ENCODE measurements at places on chromosomes 1 and 21. TPM values are rescaled to one million over a fixed set of nuclear protein-coding genes. Genes with fewer than 3 reads are reported as not detected.

The ELAPOR1 gene
- total RNA-seq = 0.21 TPM

The B3GALT2 gene
- total RNA-seq = not detected

DNA sequence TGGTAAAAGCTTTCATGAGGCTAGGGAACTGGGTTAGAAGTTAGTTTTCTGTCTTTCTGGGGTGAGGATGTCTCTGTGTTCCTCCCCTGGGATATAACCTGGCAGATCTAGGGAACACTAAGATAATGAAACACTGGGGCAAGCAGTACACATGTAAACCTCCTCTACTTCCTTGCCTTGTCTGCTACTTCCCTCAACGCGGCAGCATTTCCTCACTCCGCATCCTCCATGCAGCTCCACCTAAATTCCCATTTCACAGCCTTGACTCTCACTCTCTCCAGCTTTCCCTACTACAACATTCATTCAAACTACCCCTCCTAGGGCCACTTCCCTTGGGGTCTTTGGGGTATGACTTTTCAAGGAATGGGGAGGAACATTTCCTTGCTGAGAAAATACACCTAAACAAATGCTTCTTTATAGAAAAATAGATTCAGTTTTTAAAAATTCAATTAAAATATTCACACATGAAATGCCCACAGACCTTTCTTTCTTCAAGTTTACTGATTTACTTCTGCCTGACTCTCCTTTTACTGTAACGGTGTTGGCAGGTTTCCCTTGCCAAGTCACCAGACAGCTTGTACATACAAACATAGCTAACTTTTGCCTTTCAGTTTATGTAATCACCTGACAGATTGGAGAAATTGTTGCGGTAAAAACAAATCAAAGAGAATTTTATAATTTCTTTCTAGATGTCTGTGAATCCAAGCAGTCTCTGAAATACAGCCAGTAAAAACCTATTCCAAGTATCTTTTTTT is 90.1 kb downstream of the TNFSF18 start:
- DNase-seq = no peak

- no peak for DNase-seq
Observed at GRCh38 chr1:172818841-172819527, 160.1 kb downstream of the FASLG start.

DNA sequence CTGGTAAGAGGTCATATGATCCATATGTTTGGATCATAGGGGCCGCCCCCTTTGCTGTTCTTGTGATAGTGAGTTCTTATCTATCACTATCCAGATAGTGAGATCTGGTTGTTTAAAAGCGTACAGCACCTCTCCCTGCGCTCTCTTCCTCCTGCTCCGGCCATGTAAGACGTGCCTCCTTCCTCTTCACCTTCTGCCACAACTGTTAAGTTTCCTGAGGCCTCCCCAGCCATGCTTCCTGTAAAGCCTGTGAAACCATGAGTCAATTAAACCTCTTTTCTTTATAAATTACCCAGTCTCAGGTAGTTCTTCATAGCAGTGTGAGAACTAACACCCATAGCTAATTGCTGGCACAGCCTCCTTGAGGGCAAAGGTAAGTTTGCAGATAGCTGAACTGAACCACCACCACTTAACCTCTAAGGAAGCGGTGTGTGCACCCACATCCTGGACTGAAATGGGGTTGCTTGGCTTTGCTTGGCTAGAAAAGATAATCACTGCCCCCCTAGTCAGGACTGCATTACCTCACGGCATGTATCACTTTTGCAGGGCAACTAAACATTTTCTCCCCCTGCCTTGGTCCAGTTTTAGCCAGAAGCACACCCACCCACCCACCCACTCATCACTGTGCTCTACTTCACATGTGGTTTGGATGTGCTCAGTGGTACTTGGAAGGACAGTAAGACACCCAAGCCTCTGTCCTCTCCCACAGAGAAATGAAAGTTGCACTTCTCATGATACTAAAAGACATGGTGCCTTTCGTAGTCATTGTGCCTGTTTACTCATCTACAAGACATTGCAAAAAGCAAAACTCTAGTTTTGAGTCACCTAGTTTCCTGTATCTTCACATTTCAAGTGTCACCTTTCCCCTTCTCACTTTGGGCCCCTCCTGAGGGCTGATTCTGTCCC is 23.1 kb upstream of the PTAFR start:
- no peak for DNase-seq

DNA sequence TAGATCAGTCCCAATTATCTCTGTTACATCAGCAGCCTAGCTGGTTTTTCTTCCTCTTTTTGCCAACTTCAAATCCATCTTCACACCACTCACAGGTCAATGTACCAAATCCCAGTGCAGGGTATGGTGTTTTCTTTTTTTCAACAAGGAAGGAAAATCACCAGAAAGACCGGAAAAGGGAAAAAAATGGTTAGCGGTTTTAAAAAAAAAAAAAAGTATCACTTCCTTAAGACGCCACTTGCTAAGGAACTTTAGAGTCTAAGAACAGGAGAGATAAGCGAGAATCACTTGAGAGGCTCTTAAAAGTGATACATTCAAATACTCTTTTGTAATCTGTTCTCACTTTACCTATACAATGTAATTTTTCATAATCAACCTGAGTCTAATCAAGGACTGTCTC is 3.1 kb upstream of the OR10J1 start:
- no peak for DNase-seq

- no peak for DNase-seq
Observed at GRCh38 chr1:54314696-54315095, 91.5 kb downstream of the SSBP3 start.

The VCAM1 gene
- total RNA-seq = 37.1 TPM

DNA sequence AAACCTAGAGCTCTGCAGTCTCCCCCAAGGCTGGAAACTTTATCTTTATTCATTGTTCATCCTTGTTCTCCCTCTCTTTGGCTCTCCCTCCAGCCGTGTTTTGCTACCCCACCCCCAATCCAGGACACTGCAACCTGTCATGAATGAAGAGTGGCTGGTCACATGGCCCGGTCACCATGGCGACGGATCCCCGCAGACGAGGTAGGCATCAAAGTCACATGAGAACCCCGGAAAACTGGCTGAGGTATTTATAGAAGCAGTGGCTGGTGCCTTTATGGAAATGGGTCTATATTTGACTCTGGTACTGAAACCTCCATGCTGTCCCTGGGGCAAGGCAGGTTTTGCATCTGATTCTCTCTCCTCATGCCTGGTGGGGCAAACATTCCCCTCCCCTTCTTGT is 13.4 kb upstream of the SLC6A17 start:
- DNase-seq = no peak

GRCh38 chr1:234342774-234343173 is 30.5 kb upstream of the COA6 start:
- no peak for DNase-seq

The ATP5PF gene
- 54.5 TPM for total RNA-seq

GRCh38 chr1:230123280-230124185 is 56.5 kb downstream of the GALNT2 start:
- no peak for DNase-seq

The CHIA gene
- not detected for total RNA-seq

The NBPF4 gene
- total RNA-seq = not detected

GRCh38 chr1:234619794-234620247 is 9.8 kb upstream of the IRF2BP2 start:
- DNase-seq = no peak

DNA sequence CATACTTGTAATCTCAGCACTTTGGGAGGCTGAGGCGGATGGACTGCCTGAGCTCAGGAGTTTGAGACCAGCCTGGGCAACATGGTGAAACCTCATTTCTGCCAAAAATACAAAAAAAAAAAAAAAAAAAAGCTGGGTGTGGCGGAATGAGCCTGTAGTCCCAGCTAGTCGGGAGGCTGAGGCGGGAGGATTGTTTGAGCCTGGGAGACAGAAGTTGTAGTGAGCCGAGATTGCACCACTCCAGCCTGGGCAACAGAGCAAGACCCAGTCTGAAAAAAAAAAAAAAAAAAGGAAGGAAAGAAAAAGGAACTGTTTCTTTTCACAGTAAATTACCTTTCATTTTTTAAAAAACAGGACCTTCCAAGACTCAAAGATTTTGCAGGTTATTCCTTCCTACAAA is 29.5 kb downstream of the LIN9 start:
- DNase-seq = no peak

DNA sequence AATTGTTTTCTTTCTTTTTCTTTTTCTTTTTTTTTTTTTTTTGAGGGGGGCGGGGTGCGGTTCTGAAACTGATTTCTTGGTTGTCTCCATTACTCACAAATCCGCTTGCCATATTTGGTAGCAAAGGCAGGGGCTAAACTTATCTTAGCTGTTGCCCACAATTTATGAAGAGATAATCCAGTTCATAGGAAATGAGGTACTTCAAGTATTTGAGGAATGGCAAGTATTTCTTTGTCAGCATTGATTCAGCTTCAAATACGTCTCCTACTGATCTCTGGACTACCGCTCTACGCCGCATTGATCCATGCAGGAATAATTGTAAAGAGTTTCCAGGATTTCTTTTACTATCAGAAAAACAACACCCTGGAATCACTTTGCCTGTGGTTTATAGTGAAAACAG is 289.2 kb upstream of the DPYD start:
- DNase-seq = peak; percentile 90

DNA sequence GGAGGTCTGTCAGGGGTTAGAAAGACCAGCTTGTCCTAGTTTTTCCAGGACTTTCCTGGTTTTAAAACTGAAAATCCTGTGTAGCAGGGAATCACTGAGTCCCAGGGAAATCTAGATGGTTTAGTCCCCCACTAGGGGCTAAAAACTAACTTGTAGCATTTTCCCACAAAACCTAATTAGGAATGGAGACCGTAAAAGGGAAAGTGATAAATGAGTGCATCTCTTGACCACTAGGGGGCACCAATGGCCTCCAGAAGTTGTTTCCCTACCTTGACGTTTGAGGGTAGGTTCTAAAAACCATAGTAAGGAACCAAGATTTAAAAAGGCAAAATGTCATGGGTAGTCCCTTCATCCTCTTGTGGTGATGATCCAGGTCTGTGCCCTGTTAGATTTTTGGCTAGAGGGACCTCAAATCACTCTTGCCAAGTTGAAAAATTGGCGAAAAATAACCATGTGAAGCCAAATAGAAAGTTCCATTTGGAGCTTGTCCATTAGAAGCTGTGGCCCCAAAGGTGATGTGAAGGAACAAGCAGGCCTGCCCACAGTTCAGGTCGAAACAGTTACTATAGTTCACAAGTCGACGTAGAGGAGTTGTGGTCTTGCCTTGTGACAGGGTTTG is 24.5 kb downstream of the CLIC6 start:
- peak; percentile 15 for DNase-seq

- no peak for DNase-seq
Observed at GRCh38 chr1:246335151-246335550, 171.9 kb downstream of the SMYD3 start.

The ZNF593OS gene
- not detected for total RNA-seq

DNA sequence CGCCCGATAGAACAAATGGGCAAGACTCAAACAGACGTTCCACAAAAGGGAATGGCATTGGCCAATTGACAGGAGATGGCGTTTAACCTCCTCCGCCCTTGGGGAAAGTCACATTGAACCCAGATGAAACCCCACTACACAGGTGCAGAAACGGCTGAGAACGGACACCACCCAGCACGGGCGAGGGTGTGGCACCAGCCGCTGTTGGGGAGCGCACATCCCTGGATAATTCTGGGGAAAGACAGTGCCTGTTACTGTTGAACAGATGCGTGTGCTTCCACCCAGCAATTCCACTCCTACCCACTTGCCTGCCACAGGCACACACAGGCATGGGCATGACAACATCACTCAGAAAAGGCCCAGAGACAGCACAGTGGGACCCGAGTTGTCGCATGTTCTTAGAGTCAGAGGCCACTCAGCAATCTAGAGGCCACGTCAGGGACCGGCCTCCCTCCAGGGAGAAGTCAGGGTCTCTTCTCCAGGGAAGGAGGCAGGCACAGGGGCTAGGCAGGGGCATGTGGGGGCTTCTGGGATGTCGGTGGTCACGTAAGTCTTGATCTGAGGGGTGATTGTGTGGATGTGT is 15.2 kb downstream of the PRXL2B start:
- DNase-seq = no peak

The ETNK2 gene
- total RNA-seq = 13.5 TPM

The CFHR3 gene
- not detected for total RNA-seq

The PCNT gene
- total RNA-seq = 18.1 TPM
